ENCODE measurements at places on chromosomes 6 and 20. TPM values are rescaled to one million over a fixed set of nuclear protein-coding genes. Genes with fewer than 3 reads are reported as not detected.

The ADTRP gene
- total RNA-seq, result 52.1 TPM

The TFB1M gene
- total RNA-seq, result 45.3 TPM

The TSPO2 gene
- total RNA-seq, result not detected

The RNF217 gene
- total RNA-seq, result 1.8 TPM

The SLC17A1 gene
- total RNA-seq, result not detected

The BPIFB2 gene
- not detected for total RNA-seq

The CGA gene
- not detected for total RNA-seq

The DNMT3B gene
- total RNA-seq, result 2.2 TPM

The SMIM13 gene
- total RNA-seq, result 5.7 TPM

The CST2 gene
- not detected for total RNA-seq

The DPPA5 gene
- total RNA-seq, result not detected

The ADGRF5 gene
- not detected for total RNA-seq

The CYP39A1 gene
- total RNA-seq, result not detected

Data from activated naive CD4-positive, alpha-beta T cell treated with anti-CD3 and anti-CD28 coated beads for 36 hours (primary cell).